Iris pigment epithelial cell (primary cell): ENCODE measurements at places on chromosomes 2 and 18.

DNA sequence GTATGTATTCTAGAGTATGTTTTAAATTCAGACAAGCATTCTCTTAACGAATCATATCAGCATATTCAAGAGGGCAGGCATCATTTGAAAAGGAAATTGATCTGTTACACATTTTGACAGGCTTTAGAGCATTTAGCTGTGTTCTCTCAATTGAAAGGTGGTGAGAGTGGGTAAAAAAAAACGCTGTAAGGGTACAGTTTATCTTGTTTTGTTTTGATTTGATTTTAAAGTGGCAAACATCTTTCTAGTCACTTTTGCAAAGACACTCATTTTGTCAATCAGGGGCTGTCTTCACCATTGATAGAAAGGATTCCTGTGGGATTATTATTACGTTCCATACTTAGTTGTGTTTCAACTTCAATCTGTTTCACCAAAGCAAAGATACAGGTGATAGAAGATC, 2.2 kb downstream of the CDH19 start:
- DNase-seq, result no peak

GRCh38 chr2:70030724-70031420, 56.4 kb upstream of the PCBP1 start:
- no peak for DNase-seq

- DNase-seq, result peak; percentile 73
Observed at GRCh38 chr2:19474128-19474527, 115.7 kb upstream of the OSR1 start.

GRCh38 chr2:425947-426346, 138.1 kb upstream of the ALKAL2 start:
- DNase-seq, result no peak

DNA sequence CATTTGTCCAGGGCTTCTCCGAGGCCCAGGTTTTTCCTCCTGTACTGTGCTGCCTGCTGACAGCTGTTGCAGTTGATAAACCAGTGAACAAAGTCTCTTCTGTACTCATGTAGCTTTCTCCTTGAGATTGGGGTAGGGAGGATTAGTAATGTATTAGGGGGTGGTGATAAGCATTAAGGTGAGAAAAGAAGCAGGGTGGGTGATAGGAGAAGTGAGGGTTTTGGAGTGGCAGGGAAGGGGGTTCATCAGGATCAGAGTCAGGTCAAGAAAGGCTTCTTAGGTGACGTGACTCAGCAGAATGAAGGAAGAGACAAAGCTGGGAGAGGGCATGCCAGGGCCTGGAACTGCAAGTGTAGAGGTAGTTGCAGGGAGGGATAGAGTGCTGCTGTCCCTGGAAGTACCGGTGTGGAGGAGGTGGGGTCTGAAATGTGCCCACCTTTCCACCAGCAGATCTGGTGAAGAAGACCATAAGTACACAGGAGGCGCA, 48.7 kb downstream of the PKP4 start:
- DNase-seq, result no peak

DNA sequence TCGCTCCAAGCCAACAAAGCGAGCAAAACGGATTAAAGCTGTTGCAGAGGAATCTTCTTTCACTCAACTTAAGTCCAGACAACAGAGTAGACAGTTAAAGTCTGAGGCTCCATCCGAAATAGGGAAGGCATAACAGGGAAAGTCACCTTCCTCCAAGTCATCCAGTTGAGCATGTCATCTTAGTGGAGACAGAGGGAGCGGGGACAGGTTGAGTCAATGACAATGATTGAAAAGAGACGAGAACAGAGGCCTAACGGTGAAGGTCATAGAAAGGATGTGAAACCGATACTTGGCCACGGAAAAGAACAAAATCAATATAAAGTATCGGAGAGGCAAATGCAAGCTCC, 455 bp downstream of the C18orf32 start:
- DNase-seq, result no peak

DNA sequence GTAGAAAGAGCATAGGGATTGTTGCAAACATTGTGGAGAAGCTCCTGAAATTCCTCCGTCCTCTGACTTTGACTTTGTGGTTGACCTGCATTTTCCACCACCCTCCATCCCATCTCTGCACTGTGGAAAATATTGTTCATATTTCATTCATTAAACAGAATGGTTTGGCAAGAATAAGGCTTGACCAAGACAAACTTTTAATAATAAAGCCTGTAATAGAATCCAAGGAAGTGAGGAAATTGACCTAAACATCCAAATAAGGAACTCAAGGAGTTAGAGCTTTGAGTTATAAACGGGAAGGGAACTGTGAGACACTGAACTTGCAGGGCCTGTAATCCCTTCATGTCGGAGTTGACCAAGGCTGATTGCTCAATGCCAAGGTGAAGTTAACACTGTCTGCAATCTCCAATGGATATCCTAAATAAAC, 115.2 kb downstream of the GFPT1 start:
- DNase-seq, result peak; percentile 88

- peak; percentile 32 for DNase-seq
Observed at GRCh38 chr18:69401226-69401971, 711 bp downstream of the DOK6 start.

GRCh38 chr2:56335101-56335500, 151.3 kb downstream of the CCDC85A start:
- DNase-seq, result no peak

DNA sequence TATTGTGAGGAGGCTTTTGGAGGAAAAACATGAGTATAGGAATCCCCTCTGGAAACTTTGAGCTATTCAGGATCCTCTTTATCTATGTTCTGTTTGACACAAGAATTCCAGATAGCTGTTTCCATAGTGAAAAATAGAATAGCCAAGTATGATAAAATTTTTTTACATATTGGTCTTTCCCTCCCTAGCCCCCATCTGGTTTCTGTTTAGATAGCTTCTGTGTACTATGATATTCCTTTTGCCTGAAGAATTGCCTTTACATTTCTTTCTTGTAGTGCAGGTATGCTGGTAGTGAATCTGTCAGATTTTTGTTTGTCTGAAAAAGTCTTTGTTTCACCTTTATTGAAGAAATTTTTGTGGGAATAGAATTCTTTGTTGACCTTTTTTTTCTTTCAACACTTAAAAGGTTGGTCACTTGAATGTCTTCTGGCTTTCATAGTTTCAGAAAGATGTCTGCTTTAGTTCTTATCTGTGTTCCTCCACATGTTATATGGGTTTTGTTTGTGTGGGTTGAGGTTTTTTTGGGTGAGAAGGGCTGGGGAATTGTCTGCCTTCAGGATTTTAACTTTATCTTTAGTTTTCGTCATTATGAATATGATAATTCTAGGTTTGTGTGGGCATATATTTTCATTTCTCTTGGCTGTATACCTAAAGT, 29.9 kb upstream of the FBLN7 start:
- no peak for DNase-seq
